ENCODE measurements at places on chromosomes 2 and 18. TPM values are rescaled to one million over a fixed set of nuclear protein-coding genes. Genes with fewer than 3 reads are reported as not detected.

GRCh38 chr2:222819722-222820333 lies 41.0 kb upstream of the ACSL3 start:
- DNase-seq, result peak; percentile 54

DNA sequence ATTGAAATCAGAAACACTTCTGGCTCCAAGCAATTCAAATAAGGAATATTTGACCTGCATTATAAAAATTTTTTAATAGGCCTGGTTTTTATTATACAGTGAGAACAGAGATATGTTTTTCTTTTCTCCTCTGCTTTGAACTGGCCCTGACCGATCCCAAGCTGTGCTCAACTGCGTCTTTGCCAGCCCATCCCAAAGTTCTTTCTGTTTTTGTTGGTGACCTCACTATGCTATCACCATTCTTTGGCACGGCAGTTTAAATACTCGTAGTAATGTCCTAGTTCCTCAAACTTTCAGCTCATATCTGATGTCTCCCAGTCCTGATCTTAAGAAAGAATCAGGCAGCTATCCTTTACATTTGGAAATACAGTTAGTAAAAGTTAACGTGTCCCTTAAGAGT lies 42.3 kb upstream of the NETO1 start:
- no peak for DNase-seq

The IL1RL1 gene
- 65.8 TPM for total RNA-seq

DNA sequence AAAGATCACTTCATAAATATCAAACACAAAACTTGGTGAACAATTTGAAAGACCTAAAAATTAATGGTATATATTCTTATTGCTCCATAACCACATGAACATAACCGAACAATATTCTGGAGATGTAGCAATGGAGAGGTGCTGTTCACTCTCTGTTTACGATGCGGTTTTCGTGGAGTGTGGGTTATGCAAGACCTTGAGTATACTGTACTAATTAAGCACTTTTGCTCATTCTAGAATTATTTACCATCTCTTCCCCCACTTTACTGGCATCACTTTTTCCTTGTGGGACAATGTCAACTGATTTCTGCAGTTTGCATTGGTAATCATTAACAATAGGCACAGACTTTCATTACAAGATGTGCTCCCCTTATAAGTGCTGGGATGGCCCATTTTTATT lies 97.6 kb downstream of the RAPH1 start:
- no peak for DNase-seq

DNA sequence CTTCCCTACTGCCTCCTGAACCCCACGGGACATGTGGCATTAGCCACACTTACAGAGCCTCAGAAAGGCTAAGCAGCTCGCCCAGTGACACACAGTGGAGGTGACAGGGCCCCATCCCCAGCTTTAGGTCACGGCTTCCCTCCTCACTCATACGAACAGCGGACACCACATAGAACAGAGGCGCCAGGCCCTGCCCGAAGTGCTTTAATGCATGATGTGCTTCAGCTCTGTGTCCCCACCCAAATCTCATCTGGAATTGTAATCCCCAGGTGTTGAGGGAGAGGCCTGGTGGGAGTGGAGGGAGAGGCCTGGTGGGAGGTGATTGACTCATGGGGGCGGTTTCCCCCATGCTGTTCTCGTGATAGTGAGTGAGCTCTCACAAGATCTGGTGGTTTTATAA lies 135.3 kb downstream of the PTGR3 start:
- DNase-seq, result no peak

DNA sequence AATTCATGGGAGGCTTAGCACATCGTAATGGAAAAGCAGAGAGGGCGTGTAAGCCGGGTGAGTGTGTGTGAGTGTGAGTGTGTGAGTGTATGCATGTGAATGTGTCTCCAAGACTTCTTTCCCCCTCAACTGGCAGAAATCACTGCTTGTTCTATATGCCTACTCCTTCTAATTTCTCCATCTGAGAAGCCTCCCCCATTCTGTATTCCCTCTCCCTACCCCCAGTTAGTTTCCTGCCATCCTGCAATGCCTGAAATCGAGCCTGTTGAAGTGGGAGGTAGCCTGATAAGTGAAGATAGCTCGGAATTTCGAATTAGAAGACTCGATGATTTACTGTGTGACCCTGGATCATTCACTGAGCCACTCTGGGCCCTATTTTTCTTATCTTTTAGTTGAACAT lies 30.0 kb upstream of the YWHAQ start:
- DNase-seq, result no peak

DNA sequence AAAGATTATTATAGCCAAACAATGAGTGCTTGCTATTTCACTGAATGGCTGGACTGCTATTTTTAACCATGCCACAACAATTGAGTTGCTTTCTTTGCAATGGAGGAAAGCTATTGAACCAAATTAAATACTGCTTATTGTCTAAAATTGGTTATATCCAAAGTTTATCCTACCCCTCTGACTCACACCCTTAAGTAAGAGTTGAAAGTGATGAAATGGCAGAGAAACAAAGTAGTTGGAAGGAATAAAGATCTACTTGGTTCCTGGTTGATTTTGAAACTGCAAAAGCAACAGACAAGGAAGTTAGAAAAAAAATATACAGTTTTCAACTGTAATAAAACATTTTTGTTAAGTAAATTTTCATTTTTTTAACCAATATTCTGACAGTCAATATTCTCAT lies 47.5 kb downstream of the EML4 start:
- DNase-seq, result peak; percentile 59

DNA sequence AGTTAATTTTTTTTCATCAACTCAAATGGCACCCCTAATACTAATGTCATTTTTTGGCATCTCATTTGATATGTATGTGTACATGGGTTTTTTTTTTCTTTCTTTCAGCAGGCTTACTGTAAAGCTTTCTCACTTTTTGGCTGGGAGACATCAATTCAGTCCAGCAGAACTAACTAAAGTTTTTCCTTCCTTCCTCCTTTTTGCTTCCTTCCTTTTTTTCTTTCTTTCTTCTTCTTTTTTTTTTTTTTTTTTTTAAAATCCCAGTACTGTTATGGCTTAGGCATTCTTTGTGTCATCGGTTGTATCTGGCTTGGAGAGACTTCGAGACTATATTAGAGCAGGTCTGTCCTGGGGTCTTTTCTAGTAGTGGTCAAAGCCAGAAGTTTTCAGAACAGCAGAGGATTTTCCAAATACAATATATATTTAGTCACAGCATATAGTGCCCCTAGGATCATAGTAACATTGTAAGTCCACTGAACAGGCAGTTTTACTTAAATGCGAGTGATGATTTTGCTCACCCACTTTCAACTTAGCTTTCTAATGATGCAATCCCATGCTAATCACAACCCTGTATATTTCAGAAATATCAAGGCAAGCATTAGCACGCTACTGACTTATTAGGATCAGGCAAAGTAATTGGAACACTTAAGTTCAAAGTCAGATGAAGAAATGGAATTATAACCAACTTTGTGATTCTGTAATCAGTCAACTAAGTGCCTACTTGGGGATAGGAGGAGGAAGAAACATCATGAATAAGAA lies 4.0 kb downstream of the KLHL29 start:
- no peak for DNase-seq

GRCh38 chr2:11398750-11399437 lies 54.5 kb upstream of the ROCK2 start:
- no peak for DNase-seq

DNA sequence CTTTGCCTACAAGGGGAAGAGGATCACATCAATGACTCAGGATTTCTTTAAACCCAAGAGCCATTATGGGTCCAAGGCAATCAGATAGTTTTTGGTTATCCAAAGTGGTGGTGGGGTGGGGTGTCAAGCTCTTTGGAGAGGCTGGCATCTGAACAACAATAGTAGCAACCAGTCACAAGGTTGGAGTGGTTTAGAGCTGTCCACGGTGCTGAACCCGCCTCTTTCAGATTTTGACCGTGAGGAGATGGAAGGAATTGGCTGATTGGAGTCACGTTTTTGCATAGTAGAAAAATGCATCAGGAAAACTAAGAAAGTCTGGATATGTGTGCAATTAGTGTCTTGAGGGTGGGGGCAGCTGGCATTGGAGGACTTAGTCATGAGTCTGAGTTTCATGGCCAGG lies 159.9 kb downstream of the LOXHD1 start:
- peak; percentile 20 for DNase-seq

GRCh38 chr18:56516789-56517188 lies 121.6 kb downstream of the TXNL1 start:
- no peak for DNase-seq

DNA sequence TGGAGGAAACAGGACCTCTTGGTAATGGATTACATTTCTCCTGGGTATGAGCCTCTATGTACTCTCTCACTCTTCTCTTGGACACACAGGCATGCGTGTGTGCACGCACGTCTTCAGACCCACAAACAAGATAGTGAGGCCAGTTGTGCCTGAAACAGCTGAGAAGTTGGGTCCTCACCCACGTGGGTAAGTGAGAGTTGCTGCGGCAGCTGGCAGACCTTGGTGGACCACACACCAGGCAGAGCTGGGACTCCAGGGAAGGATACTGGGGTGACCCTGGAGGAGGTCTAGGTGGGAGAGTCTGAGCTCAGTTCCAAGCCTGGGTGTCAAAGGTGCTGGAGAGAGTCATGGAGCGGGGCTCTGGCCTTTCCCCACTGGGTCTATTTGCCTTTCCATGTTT lies 194.3 kb downstream of the HAUS1 start:
- no peak for DNase-seq

GRCh38 chr2:16198166-16198912 lies 258.0 kb downstream of the MYCN start:
- DNase-seq, result no peak

DNA sequence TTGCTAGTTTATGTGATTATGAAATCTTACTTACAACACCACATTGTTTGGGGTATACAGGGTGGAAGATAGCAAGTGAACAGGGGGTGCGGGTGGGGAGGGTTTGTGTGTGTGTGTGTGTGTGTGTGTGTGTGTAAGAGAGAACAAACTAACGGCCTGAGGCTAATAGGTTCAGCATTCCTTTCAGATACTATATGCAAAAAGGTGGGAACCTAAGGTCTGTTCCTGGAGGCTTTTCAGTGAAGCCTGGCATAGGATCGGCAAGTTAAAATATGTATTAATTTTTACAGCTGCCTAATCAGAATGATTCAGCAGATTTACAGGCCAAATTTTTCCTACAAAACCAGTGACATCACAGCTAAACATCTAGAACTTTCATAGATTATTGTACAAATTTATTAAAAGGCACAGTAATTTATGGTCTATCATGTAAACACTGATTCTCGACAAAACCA lies 7.6 kb upstream of the SPDYA start:
- no peak for DNase-seq

GRCh38 chr2:135974036-135974435 lies 11.4 kb downstream of the DARS1 start:
- DNase-seq, result no peak

- peak; percentile 55 for DNase-seq
Observed at GRCh38 chr2:176002688-176003210, 682 bp upstream of the LNPK start.

The SOX11 gene
- total RNA-seq, result not detected

The CDCA7 gene
- total RNA-seq, result 2.4 TPM

DNA sequence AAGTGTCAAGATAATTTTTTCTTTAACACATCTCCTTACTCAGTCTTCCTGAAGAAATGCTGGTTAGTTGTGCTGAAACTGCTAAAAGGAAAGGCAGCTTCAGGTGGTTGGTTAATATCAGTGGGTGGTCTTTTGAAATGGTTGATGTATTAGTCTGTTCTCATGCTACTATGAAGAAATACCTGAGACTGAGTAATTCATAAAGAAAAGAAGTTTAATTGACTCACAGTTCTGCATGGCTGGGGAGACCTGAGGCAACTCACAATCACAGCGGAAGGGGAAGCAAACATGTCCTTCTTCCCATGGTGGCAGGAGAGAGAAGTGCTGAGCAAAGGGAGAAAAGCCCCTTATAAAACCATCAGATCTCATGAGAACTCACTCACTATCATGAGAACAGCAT lies 125.9 kb upstream of the CYRIA start:
- DNase-seq, result peak; percentile 27

DNA sequence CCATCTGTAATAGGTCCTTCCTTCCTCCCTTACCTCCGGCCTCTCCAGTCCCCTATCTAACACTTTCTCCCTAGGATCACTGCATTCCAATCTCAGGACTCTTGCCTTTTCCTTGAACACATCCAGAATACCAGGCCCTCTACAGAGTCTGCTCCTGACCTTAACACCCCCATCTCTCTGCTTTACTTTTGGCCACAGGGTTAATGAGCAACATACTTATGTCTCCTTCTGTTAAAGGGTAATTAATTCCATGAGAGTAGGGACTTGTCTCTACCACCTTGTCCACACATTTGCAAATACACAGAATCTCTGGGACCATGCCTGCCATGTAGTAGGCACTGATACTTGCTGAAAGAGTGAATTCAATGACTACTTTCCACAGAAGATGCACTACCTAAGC lies 94.9 kb downstream of the COBLL1 start:
- no peak for DNase-seq

- DNase-seq, result no peak
Observed at GRCh38 chr2:232951181-232951580, 61.9 kb downstream of the NGEF start.

DNA sequence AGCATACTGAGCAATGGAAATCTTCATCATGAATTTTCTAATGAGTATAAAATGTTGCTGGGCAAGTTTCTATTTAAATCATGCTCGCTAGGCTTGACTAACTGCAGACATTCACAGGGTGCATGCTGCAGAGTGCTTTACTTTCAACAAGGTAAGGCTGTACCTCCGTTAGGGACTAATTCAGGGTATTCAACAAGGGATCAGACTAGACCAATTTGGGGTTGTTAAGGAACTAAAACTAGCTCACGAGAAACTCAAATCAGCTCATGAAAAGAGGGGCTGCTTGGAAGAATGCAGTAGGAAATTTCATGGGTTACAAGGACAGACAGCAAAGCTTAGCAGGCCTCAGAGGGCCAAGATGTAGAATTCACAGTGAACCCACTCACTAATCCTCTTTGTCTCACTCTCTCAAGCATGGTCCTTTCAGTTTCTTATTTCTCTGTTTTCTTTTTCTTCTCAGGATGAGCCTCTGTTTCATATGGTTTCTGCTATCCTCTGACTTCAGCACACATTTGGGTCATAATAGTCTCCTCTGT lies 2.2 kb downstream of the MYO3B start:
- peak; percentile 82 for DNase-seq

GRCh38 chr18:37012452-37012851 lies 183.5 kb downstream of the KIAA1328 start:
- no peak for DNase-seq

The ARL4C gene
- total RNA-seq, result 7.8 TPM

DNA sequence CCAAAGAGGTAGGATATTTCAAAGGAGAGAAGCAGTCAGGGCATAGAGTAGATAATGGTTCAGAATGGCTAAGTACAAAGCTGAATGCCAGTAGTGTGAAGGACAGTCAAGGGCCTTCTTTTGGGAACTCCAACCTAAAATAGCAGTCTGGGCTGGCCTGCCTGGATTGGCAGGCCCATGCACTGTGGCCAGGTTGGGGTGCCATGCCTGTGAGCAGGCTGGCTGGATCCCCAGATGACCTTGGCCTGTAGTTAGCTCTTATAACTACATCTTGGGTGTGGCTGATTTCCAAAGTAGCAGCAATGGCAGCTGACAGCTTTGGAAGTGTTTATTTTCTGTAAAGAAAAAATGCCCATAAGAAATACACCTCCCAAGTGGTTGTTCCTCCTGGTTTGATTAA lies 51.5 kb upstream of the ITGB6 start:
- no peak for DNase-seq

GRCh38 chr2:111704246-111704645 lies 179.7 kb downstream of the ANAPC1 start:
- peak; percentile 80 for DNase-seq

The FARSB gene
- 13.6 TPM for total RNA-seq

The ZNF519 gene
- 1.3 TPM for total RNA-seq

- no peak for DNase-seq
Observed at GRCh38 chr2:229089776-229090175, 181.3 kb downstream of the PID1 start.

All from bronchial epithelial cell (primary cell).